ENCODE measurements at places on chromosomes 1 and 21.
A peak's percentile ranks its signal among the peaks of the same experiment; 100 is the strongest.

DNA sequence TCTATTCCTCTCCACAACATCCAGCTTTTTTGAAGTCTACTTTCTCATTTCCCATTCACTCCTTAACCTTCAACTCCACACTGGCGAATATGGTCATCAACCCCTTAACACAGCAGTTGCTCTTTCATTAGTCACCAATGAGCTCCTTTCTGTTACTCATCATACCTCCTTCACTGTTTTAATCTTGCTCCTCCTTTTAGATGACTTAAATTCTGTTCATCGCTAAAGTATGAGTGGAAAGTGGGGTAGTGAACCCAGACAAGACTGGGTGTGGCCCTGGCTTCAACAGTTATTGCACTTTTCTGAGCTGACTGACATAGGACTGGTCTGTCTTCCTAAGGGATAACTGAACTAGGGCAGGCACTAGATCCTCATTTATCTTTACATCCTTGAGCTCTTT lies 51.3 kb downstream of the AKT3 start:
- peak; percentile 79 for DNase-seq

DNA sequence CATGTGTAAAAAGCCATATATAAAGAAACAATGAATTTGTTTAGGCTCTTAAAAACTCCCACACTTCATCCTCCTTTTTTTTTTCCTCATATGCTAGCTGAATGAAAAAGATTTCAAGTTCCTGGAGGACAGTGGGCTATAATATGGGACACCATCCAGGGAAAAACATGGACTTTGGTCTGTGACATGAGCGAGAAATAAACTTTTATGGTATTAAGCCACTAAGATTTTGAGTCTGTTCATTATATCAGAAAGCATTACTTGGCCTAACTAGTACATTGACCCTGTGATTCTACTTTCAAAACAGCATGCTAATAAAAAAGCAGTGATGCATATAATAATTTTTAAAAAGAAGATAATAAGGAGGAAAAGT lies 392.3 kb upstream of the CAMK1G start:
- no peak for DNase-seq

- no peak for DNase-seq
Observed at GRCh38 chr21:26851109-26851944, 6.1 kb upstream of the ADAMTS1 start.

GRCh38 chr1:76239470-76239918 lies 164.9 kb downstream of the ST6GALNAC3 start:
- DNase-seq = no peak

- no peak for DNase-seq
Observed at GRCh38 chr1:87914396-87914795, 585.7 kb downstream of the LMO4 start.

DNA sequence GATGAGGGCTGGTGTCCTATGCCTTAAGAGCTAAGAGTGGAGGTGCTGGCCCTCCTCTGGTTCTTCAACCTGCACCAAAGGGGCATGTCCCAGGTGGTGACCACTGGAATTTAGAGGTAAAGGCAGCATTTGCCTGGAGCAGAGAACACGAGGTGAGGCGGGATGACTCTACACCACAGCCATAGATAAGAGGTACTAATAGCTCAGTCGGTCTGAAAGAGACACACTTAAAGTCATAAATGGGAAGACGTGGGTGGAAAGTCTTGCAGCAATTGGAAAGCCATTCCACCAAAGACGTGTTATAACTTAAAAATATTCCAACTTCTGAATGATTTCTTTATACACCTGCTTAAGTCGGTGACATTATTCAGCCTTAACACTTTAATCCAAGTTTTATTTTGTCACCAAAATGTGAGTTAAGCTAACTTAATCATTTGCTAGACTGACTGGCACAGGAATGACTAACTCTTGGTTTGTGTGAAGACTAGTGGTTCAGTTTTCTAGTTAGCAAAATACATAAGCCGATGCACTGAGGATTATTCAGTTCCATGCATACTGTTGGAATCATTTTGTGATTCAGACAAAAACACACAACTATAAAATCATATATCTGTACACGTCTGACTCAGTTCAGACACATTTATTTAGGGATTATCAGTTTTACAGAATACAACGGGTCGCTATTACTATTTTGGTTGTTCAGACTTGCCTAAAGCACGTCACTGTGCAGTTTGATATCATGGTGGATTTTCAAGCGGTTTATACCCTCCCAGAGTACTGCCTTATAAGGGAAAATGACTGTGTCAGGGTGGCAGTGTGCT lies 4.6 kb upstream of the ETS2 start:
- DNase-seq = no peak

All from stromal cell of bone marrow (primary cell).